ENCODE measurements at places on chromosomes 11 and 22.
A peak's percentile ranks its signal among the peaks of the same experiment; 100 is the strongest.

DNA sequence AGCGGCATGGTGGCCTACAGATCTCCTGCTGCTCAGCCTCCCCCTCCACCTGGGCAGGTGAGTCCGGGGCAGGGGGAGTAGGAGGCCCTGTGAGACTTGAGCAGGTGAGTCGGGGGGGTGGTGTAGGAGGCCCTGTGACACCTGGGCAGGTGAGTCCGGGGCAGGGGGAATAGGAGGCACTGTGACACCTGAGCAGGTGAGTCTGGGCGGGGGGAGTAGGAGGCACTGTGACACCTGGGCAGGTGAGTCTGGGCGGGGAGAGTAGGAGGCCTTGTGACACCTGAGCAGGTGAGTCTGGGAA lies 299.3 kb downstream of the BRD1 start:
- DNase-seq: no peak

- DNase-seq: no peak
Observed at GRCh38 chr11:120389693-120390584, 53.7 kb downstream of the ARHGEF12 start.

DNA sequence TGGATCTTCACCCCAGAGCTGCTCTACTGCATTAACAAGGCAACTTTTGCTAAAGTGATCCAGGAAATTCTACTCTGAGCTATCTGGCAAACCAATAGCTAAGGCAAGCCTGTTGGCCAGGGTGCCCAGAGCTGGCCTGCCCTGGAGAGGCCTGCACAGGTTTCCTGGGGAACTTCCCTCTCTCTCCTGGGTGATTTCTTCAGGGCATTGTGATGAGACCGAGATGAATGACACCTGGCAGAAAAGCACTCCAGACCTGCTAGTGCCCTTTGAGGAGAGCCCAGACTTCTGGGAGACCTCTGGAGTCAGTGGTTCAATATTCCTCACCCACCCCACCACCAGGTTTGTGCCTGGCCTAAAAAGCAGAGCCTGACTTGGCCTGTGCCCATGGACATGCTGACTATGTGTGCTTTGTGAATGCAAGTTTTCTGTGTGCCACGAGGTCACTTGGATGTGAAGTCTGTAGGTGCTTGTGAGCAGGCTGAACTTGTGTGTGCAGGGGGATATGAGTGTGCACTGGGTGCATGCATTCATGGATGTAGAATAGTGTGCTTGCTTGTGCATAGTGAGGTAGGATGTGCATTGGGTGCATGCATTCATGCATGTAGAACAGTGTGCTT lies 4.4 kb upstream of the APLNR start:
- DNase-seq: no peak

- peak; percentile 36 for DNase-seq
Observed at GRCh38 chr11:10856689-10857458, 979 bp downstream of the ZBED5 start.

DNA sequence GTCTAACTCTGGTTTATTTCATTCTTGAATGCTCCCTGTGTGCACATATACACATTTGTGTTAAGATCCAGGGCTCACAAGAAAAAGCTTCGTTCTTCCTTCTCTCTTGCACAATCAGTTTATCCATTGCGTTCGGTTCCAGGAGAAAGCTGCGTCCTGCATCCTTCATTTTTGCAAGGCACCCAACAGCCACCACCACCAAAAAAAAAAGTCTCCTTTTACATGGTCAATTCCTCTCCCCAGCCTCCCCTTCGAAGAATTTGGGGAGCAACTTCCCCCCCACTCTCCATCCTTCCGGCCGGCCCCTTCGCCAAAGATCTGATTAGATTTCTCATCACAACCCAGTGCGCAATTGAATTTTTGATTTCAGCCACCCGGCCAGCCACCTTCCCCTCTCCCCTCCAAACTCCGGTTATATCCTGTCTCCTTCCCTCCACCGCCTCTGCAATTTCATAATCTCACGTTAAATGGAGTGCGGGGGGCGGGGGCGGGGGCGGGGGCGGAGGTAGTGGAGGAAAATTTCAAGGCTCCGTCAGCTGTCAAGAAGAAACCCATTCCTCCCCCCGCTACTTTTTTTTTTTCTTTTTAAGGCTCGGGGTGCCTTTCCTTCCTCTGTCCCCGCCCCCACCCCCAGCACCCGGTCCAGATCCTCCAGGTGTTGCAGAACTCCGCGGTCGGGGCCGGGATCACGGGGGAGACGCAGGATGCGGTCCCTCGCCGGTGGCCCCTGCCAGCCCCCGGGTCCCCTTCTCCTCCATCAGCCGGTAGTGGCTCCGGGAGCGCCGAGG lies 1166.5 kb downstream of the LRRC4C start:
- DNase-seq: peak; percentile 53

DNA sequence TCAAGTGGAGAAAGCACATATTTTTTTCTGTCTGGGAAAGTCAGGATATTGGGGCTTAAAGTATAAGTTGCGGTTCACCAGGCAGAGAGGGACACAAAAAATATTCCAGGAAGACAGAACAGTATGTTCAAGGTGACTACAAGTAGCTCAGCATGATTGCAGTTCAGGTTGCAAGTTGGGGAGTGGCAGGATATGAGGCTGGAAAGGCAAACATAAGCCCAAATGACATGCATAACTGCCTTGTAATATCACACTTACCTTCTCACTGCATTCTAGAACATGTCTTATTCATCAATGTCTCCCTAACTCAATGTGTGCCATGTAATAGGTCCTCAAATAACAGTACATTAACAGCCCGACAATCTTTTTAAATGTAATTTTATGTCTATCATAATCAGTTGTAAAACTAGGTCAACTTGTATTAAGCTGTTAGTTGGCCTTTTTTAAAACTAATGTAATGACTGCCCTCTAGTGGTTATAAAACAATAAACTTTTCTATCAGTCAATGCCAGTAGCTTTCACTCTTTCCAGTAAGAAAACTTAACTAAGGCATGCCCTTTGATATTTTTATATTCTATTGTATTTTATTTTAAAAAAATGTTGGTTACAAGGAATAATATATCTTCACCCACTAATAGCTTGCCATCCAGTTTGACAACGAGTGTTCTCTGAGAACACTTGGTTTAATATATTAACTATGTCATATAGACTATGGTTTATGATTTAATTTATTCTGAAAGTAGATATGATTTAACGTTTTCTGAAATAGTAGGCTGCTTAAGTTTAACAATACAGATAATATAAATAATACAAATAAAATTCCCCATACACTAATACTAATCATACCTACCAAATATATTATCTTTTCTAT lies 39.4 kb upstream of the CFAP300 start:
- DNase-seq: no peak

GRCh38 chr22:47124961-47125360 lies 362.5 kb downstream of the TBC1D22A start:
- DNase-seq: no peak
